ENCODE measurements at places on chromosomes 7 and 10.

DNA sequence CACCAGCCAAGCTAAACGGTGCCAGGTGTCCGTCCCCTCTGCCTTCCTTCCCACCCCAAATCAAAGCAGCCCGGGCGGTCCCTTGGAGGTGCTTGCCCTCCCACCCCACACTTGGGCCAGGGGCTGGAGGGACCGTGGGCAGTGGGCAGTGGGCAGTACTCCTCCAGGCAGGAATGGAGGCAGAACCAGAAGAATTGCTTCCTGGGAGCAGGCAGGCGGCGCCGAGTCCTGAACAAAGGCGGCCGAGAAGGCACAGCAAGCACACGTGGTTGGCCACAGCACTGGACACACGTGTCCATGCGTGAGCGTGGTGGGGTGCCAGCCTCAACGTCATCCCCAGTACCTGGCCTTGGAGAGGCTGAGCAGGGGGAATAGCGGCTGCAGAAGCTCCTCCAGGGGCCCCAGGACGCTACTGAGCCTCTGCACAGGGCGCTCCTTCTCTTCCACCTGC, 48.4 kb upstream of the NKX6-2 start:
- no peak for DNase-seq

DNA sequence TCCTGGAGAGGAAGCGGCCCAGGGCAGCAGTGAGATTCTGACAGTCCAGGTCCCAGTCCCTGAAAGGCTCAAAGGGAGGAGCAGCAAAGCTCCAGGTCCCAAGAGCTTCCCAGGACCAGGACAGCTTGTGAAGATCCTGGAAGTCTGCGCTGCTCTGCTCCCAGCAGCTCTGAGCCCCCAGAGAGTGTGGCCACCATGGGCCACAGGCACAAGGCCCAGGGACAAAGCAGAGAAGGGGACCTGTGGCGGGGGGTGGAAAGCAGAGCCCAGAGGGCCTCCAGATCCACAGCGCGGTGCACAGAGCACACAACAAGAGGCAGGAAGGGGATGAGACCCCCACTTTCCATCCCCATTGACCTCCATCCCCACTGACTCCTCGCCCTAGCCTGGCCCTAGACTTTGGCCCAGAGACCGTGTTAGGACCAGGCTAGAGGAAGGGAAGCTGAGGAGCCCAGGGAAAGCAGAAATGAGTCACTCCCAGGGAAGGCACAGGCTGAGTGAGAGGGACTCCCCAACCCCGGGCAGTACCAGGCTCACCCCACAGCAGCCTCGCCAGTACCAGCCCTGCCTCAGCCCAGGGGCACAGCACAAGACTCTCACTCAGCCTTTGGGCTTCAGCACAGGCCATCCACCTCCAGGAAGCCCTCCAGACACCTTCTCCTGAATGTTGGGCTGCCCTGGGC, 75.5 kb downstream of the GRID1 start:
- no peak for DNase-seq

- no peak for DNase-seq
Measured at GRCh38 chr7:151717415-151717814, 159.5 kb downstream of the PRKAG2 start.

GRCh38 chr7:21454182-21454581, 26.3 kb downstream of the SP4 start:
- no peak for DNase-seq

- DNase-seq, result no peak
Measured at GRCh38 chr10:13844651-13845050, 257.9 kb downstream of the PRPF18 start.

DNA sequence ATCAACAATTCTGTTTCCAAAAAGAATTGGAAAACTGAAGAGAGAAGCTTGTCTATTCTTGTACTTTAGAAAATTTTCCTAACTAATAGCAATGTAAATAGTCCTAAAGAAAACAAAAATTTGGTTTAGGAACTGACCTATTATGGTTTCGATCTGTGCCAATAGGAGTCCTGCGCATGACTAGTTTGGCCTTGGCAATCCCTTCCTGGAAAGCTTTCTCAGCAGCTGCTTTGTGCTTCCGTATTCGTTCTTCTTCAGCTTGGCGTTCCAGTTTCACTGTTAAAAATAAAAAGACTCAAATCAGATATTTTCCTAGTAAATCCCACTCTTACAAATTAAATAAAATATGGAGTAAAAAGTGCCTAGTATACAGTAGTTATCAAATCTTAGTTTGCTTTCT, 36.6 kb downstream of the FZD9 start:
- DNase-seq, result no peak

DNA sequence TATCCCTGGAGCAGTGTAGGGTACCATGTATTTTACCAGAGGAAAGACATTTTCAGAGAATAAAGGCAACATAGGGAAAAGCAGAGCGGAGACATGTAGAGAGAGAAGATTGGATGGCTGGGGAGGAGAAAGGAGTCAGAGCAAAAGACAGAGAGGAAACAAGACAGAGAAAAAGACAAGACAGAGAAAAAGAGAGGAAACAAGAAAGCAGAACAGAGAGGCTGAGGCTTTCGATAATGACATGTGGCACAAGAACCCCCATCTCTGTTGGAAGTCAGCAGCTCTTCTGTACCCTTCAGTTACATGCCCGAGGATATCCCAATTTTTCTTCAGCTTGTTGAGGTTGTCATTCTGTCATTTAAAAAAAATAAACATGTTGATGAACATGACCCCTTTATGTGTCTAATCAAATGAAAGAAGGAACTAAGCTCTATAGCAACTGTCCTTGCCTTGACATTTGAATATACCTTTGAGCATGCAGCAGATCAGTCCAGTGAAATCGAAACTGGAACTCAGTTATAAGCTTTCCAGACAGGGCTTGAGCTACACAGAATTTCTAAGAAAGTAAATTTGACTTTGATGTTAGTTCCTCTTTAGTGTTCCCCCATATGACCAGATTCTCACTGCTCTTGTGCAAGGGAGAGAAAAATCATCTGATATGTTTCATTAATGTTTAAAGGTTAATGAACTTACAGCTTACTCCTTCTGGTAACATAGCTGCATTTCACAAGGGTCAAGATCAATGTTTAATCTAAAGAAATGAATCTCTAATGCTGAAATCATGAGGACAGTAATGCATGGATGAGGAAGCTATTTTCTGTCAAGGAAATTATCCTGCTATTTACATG, 75.1 kb upstream of the SP4 start:
- peak; percentile 20 for DNase-seq

DNA sequence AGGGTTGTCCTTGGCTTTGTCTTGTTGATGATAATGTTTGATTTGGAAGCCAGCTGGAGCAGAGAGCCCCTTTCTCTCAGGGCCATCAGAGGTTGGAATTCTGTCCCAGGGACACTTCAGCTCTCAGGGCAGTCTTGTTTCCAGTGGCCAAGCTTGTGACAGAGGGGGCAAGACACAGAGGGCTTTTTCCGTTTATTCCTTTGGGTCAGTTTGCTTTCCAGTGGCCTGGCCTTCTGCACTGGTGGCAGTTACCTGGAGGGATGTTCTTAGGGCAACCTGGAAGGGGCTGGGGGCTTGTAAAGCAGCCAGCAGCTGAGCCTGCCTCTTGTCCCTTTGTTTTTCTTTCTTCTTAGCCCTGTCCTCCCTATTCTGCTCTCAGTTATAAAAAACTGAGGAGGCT, 62.7 kb downstream of the MTURN start:
- no peak for DNase-seq

DNA sequence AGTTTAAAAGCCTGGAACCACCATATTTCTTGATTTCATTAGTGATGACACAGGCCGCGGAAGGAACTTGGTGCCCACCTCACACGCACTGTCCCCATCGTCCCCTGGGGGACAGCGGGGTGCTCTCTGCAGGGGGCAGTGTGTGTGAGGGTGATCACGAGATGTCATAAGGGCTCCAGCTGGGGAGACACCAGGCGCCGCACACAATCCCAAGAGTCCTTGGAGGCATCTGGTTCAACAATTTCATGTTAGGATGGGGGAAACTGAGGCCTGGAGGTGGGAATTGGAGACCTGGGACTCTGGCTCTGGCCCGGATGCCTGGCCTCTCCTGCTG, 66.4 kb downstream of the ELFN1 start:
- DNase-seq, result no peak

GRCh38 chr10:129345763-129346162, 121.3 kb upstream of the MGMT start:
- no peak for DNase-seq

DNA sequence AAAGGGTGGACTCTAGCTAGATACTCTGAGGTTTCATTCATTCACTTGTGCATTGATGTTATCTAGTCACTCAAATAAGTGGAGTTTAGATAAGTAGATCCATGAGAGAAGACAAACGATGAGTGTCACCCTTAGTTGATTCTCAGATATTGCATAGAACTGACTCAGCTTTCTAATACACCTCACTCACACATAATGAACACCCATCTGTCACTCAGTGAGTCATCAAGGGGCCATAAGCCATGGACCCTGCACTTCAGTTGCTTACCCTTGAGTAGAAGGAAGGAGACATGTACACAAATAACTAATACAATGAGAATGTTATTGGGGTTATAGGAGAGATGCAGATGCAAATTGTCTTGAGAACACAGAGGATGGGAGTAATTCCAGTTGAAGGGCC, 163.8 kb downstream of the SORCS3 start:
- no peak for DNase-seq
